ENCODE measurements at places on chromosomes 2 and 18.

- no peak for DNase-seq
Measured at GRCh38 chr2:199216253-199216652, 241.5 kb downstream of the SATB2 start.

GRCh38 chr2:197304556-197305011 is 6.0 kb downstream of the ANKRD44 start:
- no peak for DNase-seq

DNA sequence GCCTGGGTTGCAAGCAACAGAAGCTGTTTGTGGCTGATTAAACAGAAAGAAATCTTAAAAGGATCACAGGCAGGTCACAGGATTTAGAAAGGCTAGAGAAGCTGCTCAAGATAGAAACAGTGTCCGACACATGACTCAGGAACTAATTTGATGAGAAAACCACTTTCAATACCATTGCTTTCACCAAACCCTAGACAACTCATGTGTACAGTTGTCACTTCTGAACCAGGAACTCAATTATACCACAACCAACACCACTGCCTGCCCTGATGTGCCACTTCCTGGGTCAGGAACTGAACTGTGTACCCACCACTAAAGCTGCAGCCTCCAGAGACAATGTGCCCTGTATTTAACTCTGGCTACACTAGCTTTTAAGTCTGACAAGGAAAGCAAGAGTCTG is 56.0 kb downstream of the TMEM247 start:
- no peak for DNase-seq

DNA sequence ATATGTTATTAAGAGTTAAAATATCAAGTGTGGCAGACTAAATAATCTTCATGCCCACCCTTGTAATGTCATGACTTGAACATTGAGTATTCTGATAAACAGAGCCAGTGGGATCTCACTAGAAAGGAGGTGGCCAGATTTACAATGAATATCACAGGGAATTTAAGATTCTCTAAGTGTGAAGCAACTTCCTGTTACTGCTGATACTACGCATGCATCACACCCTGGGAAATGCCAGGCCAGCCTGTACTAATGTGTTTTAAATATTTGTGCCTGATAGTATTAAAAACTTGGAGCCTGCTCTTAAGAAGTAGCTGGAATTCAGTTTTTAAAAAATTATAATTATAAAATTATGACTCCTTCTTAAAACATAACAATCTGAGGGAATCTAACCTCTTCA is 148.3 kb downstream of the LAMA3 start:
- peak; percentile 51 for DNase-seq

DNA sequence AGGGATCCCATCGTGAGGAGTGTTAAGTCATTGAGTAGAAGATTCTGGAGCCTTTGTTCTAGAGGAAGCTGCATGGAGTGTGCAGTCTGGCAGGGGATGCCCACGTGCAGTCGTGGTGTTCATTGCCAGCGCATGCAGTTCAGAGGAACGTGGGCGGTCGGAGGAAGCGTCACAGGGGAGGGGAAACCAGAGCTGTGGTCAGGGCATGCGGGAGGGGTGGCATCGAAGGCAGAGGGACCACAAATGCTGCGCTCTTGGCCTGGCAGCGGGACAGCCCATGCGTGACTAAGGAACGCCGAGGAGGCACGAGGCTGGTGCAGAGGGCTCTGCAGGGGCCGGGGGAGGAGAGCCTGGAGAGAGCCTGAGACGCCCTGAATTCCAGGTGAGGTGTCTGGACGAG is 141.1 kb downstream of the KLHL29 start:
- no peak for DNase-seq

DNA sequence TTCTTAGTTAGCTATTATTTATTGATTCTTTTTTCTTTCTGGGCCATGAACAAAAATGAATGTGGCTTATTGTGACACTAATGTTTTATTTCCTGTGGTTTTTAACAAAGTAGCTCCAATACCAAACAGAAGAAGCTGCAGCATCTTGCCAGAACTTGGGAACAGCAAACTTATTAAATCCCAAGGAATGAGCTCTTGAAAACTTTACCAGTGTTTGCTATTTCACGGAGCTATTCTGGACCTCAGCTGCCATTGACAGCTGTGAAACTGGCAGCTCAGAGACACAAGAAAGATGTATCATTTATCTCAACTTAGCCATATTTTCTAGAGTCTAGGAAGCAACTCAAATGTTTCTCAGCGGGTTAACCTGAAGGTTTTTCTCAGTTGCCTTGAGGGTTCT is 91.0 kb upstream of the NEUROD1 start:
- no peak for DNase-seq

GRCh38 chr2:144213797-144214196 is 306.1 kb downstream of the ZEB2 start:
- DNase-seq, result no peak

GRCh38 chr18:55830544-55830943 is 242.6 kb upstream of the TCF4 start:
- no peak for DNase-seq

GRCh38 chr2:26035090-26035743 is 1.3 kb downstream of the RAB10 start:
- peak; percentile 12 for DNase-seq

DNA sequence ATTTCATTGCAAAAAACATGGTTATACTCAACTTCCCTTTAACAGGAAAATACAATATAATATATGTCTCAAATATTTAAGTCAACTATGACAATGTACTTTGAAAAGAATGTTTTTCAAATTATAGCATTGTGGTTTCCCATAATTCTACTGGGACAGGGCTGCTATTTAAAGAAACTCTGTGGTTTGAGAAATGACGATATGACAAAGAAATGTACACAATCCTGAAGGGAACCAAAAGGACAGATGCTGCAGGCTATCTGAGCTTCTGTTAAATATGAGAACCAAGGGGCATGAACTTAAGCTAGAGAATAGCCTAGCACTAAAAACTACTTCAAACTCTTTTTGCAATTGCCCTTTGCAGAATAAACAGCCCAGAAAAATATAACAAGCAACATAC is 415.9 kb downstream of the GRB14 start:
- no peak for DNase-seq

DNA sequence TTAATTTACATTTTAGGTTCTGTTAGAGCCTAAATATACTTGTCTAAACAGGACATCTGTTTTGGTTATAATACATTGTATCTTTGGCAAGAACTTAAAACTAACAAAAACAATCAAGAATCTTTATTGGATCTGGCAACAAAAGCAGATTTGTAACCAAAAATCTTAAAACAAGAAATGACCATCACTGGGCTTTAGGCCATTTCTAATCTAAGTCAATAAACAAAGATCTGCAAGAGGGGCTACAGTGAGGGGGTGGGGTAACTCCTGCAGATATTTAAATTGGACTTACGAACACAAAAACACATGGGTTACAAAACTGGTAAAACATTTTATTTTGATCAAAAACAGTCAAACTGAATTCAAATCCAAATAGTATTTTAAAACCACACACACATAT is 77.3 kb downstream of the SRBD1 start:
- DNase-seq, result no peak

DNA sequence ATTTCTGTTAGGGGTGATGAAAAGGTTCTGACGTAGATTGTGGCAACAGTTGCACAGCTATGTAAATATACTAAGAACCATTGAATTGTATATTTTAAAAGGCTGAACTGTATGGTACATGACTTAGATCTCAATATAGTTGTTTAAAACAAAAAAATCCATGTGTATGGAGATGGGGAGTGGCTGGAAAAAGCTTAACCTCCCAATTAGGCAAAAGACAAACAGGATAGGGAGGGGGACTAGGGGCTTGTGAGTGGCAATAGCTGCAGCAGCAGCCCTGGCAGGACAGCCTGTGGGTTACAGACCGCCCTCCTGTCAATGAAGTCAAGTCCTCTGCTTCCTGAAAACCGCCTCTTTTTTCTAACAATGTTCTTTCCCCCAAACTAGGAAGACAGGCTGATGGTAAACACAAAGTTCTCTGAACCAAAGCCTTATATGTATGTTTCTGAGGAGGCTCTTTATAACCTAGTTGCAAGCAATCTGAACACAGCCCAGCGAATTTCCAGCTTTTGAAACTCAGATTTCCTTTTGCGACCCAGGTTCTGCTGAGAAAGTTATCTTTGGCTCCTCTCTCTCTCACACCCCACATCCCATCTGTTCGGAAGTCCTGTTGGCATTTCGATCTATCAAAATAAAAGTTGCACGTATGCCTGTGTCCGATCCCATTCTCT is 10.3 kb downstream of the ATP8B1 start:
- no peak for DNase-seq

DNA sequence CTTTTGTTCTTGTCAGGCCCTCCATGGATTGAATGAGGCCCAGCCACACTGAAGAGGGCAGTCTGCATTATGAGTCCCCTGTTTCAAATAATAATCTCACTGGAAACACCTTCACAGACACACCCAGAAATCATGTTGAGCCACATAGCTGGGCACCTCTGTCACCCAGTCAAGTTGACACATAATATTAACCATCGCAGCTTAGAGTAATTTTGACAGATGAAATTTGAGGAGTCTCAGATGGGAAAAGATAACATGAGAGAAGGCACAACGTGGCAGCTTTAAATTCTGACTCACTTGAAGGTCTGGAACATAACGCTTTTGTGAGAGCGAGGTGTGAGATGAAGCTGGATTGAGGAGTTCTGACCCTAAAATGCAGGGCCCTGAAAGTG is 70.9 kb upstream of the TMEM87B start:
- no peak for DNase-seq

- DNase-seq, result peak; percentile 26
Measured at GRCh38 chr2:108215794-108216211, 24.0 kb upstream of the SULT1C3 start.

GRCh38 chr18:8933714-8934284 is 168.7 kb upstream of the NDUFV2 start:
- peak; percentile 24 for DNase-seq

DNA sequence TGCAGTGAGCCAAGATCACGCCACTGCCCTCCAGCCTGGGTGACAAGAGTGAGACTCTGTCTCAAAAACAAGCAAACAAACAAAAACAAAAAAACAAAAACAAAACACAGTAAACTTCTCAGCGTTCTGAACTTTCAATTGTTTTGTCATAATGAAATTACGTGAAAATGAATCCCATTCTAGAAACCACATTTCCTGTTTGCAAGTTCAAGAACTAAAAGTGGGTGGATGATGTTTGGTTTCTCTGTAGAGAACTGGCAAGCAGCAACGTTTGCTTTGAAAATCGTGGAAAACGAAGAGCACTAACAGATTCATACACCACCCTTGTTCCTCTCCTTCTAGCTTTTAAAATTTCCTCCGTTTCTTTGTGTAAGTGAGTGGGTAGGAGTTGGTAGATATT is 226.1 kb upstream of the LYPD1 start:
- no peak for DNase-seq

- no peak for DNase-seq
Measured at GRCh38 chr18:59386909-59387686, 28.0 kb upstream of the LMAN1 start.

GRCh38 chr18:51807336-51807735 is 532.7 kb upstream of the DCC start:
- no peak for DNase-seq

DNA sequence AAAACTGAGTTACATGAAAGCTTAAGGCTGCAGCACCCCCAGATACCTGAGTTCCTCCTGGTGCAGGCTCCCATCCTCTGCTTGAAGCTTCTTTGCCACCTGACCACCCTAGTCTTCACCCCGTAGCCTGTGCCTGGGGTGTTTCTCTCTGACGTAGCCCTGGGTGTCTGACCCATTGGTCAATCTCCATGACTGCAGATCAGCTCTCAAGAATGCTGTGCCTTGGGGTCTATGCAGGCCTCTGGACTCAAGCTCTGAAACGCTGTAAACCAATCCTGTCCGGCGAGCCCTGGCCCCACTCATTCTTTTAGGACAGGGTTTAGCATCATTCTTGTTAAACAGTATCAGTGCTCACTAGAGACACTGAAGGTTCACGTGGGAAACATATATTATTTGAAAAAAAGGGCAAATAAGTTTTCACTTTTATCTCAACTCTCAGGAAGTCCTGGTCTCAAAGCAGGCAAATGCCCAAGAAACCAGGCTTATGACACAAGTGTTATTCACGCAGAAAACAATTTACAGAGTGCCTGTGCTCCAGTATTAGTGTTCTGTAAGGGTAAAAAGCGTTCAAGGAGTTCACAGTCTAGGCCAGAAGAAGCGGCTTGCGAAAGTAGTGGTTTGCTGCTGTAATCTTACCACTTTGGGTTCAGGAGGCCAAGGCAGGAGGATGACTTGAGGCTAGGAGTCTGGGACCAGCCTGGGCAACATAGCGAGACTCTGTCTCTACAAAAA is 22.8 kb upstream of the PPP4R1 start:
- no peak for DNase-seq

DNA sequence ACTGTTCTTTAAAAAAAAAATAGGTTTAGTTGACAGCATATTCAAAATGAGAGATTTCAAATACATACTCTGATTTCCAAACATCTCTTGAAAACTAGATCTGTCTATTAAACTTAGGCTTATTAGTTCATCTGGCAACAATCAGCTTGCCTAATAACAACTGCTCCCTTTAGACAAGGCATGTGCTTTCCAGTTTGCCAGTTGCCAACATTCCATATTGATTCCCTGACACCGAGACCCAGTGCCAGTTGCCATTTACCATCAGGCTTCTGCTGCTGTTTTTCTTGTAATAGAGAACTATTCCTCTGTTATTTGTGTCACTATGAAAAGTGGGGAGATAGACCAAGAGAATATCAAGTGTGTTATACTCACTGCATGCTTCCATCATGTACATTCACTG is 256.0 kb downstream of the C1D start:
- DNase-seq, result no peak

DNA sequence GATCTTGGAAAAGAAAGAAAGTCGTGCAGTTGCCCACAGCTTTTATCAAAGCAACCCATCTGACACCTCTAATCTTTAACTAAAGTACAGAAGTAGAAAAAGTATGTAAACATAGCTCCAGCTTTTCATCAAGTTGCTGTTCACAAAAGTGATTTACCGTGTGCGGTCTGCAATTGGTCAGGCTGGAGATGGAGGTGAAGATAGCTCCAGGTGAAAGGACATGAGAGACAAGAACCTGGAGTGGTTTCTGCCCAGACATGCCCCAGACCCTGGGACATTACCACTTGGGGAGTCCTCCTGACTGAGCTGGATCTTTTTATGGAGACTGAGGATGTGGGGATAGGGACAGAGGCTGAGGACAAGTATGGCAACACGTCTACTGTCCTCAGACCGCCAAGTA is 82.7 kb downstream of the LAMA1 start:
- no peak for DNase-seq

DNA sequence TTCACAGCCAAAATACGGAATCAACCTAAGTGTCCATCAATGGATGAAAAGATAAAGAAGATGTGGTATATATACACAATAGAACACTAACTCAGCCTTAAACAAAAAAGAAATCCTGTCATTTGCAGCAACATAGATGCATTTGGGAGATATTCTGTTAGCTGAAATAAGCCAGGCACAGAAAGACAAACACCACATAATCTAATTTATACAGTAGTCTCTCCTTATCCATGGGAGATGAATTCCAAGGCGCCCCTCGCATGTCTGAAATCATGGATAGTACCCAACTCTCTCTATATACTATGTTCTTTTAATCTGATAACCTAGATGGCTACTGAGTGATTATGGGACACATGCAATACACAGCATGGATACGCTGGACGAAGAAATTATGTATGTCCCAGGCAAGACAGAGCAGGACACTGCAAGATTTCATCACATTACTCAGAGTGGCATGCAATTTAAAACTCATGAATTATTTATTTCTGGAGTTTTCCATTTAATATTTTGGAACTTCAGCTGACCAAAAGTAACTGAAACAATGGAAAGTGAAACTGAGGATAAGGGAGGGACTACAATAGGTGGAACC is 39.5 kb downstream of the ORC4 start:
- no peak for DNase-seq
